ENCODE measurements at places on chromosomes 2 and 18.

DNA sequence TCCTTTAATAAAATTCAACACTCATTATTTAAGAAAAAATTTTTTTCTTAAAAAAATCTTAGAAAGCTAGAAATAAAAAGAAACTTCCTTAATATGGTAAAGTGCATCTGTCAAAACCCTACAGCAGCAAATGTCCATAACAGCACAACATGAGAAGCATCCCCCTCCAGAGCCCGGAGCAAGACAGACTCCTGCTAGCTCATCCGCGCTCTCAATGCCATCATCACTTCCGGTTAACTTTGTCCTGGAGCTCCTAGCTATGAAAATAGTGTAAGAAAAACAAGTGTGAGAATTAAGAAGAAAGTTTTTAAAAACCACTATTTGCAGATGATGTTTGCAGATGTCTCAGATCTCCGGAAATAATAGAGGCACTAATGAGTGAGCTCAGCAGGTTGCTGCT, 103.1 kb downstream of the TEX51 start:
- no peak for DNase-seq

- DNase-seq = no peak
These were observed 44.4 kb downstream of the PTPN2 start for GRCh38 chr18:12839526-12840196.

- DNase-seq = no peak
These were observed 289.3 kb upstream of the TANK start for GRCh38 chr2:160870729-160871465.

DNA sequence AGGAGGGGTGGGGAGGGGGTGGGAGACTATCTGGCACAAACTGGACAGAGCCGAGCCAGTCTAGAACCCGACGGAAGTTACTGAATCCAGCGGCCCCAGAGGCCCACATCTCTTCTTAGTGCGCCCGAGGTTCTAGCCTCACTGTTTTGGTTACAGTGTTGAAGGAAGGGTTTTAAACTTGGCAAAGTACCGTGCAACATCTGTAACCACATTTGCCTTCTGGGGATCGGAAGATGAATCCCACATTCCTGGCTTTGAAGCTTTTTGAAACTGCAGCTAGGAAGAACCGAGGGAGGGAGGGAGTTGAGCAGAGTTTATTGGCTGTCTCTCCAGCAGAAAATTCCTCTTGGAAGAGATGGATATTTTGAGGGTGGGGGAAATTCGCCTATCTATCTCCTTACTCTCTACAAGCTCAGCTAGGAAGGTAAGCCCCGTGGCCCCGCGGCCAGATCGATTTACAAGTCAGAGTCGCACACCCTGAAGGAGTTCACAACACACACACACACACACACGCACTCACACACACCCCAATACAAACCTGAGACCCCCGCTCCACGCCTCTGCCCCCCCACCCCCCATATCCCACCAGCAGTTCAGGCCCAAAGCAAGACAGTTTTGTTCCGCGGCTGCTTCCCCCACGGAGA, 1.0 kb downstream of the ACVR1 start:
- no peak for DNase-seq

DNA sequence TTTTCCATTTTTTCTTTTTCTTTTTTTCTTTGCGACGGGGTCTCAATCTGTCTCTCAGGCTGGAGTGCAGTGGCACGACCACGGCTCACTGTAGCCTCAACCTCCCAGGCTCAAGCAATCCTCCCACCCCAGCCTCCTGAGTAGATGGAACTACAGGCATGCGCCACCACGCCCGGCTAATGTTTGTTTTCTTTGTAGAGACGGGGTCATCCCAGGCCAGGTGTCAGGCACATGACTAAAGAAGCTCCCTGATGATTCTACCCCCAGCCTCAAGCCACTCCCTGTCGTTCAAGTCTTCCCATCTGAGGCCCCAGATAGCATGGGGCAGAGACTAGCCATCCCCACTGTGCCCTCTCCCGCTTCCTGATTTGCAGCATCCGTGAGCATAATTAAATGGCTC, 9.8 kb upstream of the FZD5 start:
- DNase-seq = no peak

- no peak for DNase-seq
These were observed 673.8 kb upstream of the SALL3 start for GRCh38 chr18:78305789-78306188.

DNA sequence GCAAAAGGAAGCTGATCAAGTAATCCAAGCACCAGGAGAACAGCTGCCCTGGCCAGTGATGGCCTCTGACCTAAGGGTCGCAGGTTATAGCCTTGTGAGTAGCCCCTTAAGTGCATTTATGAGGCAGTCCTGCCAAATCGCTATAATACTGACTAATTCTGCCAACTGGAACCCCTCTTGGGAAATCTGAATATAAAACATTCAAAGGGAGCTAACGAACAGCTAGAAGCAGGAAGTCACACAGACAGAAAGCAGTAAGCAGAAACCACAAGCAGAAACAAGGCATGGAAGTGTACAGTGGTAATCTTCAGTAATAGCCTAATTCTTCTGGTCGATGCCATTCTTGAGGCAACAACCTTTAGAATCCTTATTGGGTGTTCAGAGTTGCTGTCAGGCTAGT, 521.3 kb downstream of the METTL4 start:
- DNase-seq = no peak

DNA sequence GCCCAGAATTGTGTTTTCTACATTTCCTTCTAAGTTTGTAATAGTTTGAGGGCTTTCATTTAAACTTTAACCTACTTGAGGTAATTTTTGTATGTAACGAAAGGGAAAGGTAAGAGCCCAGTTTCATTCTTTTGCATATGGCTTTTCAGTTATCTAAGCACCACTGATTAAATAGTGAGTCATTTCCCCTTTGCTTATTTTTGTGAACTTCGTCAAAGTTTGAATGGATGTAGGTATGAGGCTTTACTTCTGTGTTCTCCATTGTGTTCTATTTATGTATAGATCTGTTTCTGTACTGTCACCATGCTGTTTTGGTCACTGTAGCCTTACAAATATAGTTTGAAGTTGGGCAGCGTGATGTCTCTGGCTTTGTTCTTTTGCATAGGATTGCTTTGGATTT, 944.8 kb upstream of the CNTNAP5 start:
- DNase-seq = no peak

- DNase-seq = no peak
These were observed 35.8 kb upstream of the ARHGAP25 start for GRCh38 chr2:68698567-68699377.

DNA sequence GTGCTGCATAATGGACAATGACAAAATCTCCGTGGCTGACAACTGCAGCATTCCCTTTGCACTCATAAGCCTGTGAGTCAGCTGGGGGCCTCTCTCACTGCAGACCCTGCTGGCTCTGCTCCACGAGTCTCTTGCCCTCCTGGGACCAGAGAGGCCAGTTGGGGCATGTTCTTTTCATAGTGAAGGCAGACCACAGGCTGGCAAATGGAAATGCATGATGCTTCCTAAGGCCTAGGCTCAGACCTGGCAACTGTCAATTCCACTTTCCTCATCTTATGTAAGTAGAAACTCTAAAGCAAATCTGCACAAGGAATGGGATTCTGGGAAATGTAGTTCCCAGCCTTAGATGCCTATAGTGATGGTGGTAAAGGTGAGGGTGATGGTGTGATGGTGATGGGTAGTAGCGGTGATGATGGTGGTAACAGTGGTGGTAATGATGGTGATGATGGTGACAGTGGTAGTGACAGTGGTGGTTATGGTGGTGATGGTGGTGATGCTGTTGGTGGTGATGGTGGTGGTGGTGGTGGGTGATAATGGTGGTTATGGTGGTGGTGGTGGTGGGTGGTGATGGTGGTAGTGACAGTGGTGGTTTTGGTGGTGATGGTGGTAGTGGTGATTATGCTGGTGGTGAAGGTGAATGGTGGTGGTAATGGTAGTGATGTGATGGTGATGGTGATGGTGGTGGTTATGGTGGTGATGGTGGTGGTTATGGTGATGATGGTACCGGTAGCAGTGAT, 185.8 kb upstream of the ARL4C start:
- DNase-seq = peak; percentile 80

- no peak for DNase-seq
These were observed 133.3 kb downstream of the ALPK2 start for GRCh38 chr18:58495634-58496033.

DNA sequence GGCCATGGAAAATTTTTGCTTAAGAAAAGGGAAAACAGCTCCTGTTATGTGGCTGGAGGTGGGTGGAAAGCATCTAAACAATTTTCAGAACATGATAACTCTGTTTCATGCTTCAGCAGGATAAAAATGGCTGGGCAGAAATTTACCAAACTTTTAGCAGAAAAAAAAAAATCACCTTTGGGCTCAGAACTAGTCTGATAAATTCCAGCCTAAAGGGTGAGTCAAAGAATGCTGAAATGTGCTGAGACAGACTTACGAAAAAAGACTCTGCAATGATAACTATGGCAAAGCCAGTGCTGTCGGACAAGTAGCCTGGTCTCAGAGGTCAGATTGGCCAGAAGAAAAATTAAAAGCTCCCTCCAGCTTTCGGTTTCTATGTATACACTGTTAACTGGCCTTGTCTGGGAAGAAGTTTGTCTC, 123.6 kb downstream of the LRATD1 start:
- no peak for DNase-seq

DNA sequence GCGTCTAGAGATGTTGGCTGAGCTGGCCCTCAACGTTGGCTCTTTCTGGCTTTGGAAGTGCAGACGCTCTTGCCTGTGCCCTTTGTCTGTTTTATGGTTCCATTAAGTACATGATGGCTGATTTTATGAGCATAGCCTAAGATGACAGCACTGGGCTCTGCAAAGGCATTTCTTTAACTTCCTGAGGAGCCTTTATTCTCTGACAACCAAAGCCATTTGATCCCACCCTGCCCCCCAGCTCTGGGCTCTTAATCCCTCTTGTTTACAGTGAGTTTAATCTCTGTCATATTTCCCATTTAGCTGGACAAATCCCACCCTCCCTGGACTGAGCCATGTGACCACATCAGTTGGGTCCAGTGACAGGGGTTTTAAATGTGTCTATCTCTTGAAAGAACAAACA, 195.9 kb downstream of the ACKR3 start:
- DNase-seq = no peak

- no peak for DNase-seq
These were observed 173.7 kb downstream of the PTPRM start for GRCh38 chr18:7740821-7741220.

DNA sequence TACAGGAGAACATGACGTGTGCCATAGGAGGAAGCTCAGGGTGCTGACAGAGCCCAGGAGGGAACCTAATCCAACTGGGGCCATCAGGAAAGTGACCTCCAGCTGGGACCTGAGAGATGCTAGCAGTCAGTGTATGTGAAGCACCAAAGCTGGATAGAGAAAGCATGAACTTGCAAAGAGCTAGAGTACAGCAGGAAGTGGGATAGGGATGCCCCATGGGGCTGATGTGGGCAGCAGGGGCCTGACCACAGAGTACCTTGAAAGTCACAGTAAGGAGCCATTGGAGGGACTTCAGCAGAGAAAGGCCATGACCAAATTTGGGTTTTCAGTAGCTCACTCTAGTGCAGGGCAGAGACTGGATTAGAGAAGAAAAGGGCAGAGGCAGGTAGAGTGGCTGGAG, 91.6 kb upstream of the TTC39C start:
- no peak for DNase-seq

All from NCI-H1694 (cell line).